ENCODE measurements at places on chromosomes 16 and 17.

DNA sequence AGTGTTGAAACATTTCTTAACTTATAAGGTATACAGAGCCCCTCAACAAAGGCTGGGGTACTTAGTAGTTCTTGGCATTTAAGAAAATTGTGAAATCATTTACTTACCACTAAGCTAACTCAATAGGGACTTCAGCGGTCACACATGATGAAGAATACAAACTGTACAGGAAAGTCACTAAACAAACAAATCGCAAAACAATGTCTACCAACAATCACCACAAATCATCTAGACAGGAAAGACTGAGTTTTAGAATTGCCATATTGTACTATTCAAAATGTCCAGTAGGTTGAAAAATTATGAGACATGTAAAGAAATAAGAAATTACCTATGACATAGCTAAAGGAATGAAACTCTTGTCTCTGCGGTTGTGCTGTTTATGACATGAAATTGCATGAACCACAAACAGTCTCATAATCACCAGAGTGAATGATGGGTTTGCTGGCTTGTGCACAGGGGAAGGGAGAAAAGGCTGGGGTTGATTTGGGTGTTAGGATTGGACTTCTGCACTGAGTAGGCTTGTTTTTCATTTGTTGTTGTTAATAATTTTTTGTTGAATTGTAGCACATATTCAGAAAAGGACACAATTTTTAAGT, 441.1 kb upstream of the MON1B start:
- DNase-seq = no peak

DNA sequence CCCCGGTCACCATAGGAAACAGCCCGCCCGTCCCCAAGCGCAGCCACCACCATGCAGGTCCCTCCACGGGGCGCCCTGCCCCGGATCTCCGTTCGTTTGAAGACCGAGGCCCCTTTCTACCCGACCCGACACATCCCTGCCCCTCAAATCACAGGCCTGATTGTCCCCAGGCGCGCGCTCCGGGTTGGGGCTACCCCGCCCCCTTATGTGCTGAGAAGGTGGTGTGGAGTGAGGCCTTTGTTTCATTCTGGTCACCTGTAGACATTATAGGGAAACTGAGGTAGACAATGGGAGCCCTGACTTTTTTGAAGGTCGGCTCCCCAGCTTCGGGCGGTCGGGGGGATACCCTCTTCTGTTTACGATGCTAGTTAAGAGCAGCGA, 763 bp upstream of the ACTG1 start:
- peak; percentile 88 for DNase-seq

- no peak for DNase-seq
These were observed 19.7 kb downstream of the LRRC36 start for GRCh38 chr16:67346341-67346740.

- DNase-seq = no peak
These were observed 207.9 kb upstream of the HSBP1 start for GRCh38 chr16:83599789-83600462.

DNA sequence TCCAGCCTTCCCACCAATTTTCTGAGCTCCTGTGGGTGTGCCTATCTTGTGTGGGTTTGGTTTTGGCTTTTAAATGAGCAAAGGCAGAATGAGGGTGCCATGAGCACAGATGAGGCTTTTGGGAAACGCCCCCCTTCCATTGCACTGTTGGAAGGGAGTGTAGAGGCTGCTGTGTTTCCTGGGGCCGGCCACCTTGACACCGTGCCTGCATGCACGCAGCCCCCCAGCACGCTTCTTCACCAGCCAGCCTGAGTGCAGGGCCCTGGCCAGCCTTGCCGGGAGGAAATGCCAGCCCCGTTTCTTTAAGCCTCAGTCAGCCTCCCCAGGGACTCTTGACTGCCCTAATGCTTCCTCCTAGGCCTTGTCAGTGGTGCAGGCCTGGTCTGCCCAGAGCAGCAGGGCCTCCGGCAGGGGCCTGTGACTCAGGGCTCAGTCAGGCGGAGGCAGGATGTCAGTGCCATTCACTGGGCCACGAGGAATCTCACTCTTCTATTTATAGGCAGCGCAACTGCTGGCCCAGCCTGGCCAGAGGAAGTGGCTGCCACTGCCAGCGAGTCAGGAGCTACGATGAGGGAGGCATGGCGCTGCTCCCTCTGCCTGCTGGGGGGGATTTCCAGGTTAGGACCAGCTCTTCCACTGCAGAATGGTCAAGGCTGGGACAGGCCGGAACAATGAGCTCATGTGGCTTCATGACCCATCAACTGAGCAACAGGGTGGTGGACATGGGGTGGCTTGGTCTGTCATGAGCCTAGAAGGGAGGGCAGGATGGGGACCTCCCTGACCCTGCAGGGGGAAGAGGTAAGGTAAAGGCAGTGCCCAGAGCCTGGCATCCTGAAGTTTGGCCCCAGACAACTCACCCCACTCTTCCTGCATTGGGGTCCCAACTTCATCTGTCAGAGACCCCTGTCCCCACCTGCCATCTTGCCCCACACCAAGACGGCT, 205.2 kb downstream of the RAB11FIP4 start:
- peak; percentile 89 for DNase-seq

GRCh38 chr16:82700541-82701235, 73.9 kb downstream of the CDH13 start:
- no peak for DNase-seq

- DNase-seq = no peak
These were observed 31.6 kb upstream of the LRRC37A3 start for GRCh38 chr17:64950871-64951270.

- DNase-seq = no peak
These were observed 585.0 kb downstream of the TMEM114 start for GRCh38 chr16:8005096-8005860.
